ENCODE measurements at places on chromosomes 3 and 15.

- DNase-seq = no peak
Measured at GRCh38 chr3:80688814-80689213, 921.0 kb upstream of the ROBO1 start.

DNA sequence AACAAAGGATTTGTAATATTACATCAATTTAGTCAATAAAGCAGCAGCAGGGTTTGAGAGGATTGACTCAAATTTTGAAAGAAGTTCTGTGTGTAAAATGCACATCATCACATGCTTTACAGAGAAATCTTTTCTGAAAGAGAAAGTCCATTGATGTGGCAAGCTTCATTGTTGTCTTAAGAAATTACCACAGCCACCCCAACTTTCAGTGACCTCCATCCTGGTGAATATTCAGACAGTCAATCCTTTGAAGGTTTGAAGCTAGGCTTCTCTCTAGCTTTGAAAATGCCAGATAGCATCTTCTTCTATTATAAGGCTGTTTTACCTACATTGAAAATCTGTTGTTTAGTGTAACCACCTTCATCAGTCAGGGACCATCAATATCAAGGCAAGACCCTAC is 51.8 kb upstream of the SETMAR start:
- DNase-seq = no peak

DNA sequence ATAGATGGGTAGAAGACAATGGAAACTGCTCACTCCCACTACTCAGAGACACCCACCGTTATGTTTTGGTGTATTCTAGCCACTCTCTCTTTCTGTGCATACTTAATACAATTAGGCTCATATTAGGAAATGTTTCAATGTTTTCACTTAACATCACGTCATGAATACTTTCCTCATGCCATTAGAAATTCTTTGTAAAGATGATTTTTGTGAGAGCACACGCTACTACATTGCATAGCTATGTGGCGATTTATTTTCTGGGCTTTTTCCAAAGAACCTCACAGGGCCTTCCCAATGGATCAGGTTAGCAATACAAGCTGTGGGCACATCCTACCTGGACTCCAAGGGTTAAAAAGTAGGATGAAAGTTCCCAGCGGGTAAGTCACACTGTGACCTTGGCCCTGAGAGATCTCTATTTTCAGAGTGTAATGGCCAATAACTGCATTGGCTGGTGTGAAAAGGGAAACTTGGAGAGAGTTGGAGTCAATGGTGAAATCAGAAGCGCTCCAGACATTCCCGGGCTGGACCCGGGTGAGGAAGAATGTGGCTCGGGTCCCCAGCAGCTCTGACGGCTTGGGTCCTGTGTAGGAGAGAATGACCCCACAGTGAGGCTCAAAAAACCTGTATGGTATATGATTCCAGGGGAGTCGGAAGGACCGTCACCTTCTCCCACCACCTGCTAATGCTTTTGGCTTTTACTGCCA is 25.8 kb upstream of the TGM5 start:
- no peak for DNase-seq

GRCh38 chr3:96449346-96449745 is 365.0 kb upstream of the EPHA6 start:
- DNase-seq = no peak

DNA sequence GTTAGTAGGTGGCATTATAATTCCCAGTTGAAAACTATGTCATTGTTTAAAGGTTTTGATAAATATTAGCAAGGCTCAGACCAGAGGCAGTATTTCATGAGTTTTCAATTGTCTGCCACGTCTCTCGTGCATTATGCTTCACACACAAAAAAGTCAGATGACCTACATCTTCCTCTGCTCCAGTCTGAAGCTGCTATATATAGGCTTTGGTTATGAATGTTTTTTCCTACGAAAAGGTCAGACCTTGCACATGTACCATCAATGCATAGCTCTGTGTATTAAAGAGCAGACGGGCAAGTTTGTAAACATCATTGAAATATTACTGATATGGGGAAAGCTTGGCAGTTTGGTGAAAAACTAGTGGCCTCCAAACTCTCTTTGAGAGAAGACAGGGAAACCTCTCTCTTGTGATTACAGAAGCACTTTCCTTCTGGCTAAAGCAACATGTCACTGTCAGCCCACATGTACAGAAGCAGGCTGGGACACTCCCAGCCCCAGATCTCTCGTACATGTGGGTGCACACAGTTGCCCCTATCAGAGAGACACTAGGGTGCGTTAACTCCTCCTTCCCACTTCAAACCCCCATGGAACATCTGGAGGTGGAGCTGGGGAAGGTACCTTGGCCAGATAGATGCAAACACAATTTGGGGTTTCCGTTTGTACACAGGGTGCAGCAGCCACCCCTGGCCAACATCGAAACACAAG is 184.0 kb upstream of the BCL6 start:
- no peak for DNase-seq

GRCh38 chr3:11300970-11301369 is 28.8 kb downstream of the ATG7 start:
- DNase-seq = peak; percentile 17

GRCh38 chr3:78571486-78571885 is 1196.3 kb downstream of the ROBO1 start:
- DNase-seq = no peak

DNA sequence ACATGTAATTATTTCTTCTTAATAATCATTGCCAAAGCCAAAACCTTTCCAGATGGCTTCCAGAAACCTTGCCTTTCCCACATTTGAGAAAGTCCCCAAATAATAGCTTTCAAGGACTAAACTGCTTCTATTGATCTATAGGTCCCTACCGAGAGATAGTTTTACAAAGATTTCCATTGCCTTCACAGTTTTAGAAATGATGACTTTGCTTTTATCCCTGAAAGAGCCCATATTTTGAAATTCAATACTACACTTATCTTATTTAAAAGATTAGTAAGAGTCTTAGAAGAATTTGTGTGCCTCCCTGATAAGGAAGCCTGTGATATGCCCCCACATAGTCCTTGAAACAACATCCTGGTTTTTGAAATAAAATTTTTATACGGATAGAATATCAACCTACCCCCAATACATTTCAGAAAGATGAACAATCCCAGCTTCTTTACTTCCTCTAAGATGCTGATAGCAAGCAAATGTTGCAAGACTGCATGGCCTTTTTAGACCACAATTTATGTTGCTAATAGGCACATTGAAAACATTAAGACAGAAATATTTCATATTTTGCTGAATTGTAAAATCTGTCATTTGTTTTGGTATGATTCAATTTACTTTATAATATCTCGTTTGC is 146.3 kb downstream of the TMCO5A start:
- DNase-seq = no peak

- DNase-seq = no peak
Measured at GRCh38 chr15:29740692-29741311, 81.5 kb downstream of the TJP1 start.

DNA sequence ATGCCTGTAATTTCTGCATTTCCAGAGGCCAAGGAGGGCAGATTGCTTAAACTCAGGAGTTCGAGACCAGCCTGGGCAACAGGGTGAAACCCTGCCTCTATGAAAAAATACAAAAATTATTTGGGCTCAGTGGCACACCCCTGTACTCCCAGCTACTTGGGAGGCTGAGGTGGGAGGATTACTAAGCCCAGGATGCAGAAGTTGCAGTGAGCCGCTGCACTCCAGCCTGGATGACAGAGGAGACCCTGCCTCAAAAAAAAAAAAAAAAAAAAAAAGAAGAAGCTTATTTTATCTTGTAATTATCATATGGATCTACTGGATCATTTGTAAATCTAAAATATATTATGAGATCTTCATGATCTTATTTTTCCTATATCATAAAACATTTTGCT is 84.1 kb downstream of the PPCDC start:
- DNase-seq = no peak

DNA sequence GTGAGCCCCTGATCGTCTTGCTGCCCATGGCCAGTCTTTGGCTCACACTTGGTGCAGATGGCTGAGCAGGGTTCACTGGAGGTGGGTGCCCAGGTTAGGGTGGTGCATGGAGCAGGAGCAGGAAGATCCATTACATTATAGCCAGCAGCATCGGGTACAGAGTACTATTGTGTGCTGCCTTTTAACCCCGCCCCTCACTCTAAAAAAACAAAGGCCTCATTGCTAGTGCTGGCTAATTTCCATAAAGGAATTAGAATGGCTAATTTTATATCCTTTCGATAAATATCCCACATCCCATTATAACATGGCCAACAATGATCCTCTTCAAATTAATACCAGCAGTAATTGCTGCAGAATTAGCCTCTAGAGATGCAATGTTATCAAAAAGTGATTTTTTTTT is 45.8 kb upstream of the PPP4R2 start:
- no peak for DNase-seq

GRCh38 chr3:27171113-27171512 is 198.1 kb downstream of the NEK10 start:
- no peak for DNase-seq

GRCh38 chr15:70063980-70064379 is 33.7 kb downstream of the TLE3 start:
- DNase-seq = no peak

DNA sequence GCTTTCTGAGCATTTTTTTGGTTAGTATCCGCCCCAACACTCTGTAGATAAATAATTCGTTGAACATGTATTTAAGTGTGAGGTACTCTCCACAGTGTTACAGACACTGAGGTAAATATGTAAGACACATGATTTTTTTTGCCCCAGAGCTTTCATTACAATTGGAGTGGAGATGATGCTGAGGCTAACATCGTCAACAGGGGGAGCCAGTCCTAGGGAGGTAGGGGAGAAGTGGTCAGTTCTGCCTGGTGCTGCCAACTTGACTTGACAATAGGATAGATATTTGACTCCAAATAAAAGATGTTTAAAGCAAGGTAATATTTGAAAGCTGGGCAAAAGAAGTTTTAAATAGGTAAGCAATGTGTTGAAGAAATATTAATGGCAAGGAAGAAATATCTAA is 295.7 kb downstream of the UNC13C start:
- DNase-seq = no peak

Data from CD4-positive, alpha-beta T cell treated with Interleukin-4 for 1 hour (primary cell).